ENCODE measurements at places on chromosomes 4 and X.

DNA sequence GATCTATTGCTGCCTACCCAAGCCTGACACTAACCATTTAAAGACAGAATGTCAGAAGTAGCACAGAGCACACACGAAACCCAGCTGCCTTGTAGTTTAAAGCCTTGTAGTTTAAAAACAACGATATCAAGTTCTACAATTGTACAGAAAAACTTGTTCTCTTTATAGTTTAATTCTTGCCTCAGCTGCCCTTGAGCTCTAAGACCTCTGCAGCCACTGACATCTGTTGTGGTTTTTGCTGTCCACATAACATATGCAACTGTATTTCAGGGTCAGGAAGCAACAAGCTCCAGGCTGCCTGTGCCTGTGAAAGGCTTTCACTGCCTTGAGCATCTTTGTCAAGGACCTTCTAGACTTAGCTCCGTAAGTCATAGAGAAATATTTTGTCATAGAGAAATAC is 227.2 kb downstream of the SPCS3 start:
- no peak for DNase-seq

GRCh38 chr4:5707778-5708448 is 446 bp downstream of the EVC2 start:
- no peak for DNase-seq

DNA sequence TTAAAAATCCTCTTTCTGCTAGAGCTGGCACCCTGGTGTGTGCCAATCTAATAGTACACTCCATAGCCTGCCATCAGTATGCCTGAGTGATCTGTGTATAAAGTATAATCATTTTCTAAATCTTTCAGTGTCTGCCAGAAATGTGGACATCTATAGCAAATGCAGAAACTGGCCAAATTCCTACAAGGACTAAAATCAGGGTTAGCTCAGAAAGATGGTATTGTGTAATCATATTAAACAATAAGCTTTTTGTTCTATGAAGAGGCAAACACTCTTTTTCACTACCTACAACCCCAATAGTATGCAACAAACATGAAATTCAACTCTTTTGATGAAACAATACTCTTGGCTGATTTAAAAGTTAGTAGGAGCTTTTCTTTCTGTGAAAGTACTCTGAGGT is 7.7 kb upstream of the TXLNG start:
- DNase-seq = no peak

GRCh38 chr4:110595583-110595982 is 27.3 kb downstream of the PITX2 start:
- DNase-seq = no peak
